GM13977 (cell line): ENCODE measurements at places on chromosomes 5 and 9.

GRCh38 chr9:76567086-76567485, 108.1 kb downstream of the GCNT1 start:
- no peak for DNase-seq

GRCh38 chr9:85024374-85024773, 354.8 kb downstream of the NTRK2 start:
- DNase-seq: no peak

GRCh38 chr5:66467564-66467963, 128.6 kb upstream of the MAST4 start:
- no peak for DNase-seq

GRCh38 chr5:172901012-172901780, 58.0 kb upstream of the RPL26L1 start:
- no peak for DNase-seq

DNA sequence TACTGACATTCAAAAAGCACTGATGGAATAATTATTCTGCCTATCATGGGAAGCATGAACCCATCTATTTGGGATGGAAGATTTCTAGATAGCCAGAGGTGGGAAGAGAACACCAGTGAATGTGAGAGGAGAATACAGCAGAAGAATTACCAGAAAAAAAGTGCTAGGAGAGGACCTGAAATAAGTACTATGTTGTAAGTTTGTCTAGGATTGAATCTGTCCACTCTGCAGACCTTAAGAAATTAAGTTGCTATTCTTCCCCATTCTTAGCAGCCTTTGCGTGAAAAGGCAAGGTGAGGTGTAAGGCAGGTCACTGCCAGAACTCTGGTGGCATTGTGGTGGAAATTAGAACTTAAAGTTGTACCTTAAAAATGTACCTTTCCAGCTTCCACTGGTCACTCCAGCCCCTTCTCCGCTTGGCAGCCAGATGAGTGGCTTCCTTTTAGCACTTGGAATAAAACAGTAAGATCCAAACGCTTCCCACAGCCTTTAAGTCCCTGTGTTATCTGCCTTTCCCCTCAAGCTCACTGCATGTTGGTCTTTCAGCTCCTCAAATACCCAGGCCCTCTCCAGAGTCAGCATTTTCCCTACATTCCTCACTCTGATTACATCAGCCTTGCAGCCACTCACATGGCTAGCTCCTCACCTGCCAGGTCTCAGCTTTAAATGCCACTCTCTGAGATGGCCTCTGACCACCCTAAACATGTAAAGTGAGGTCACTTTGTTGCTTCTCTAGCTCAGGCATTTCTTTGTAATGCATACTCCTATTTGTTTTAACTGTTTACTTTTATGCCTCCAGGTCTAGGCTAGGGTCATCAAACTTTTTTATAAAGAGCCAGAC, 253.0 kb downstream of the EPB41L4A start:
- DNase-seq: no peak

DNA sequence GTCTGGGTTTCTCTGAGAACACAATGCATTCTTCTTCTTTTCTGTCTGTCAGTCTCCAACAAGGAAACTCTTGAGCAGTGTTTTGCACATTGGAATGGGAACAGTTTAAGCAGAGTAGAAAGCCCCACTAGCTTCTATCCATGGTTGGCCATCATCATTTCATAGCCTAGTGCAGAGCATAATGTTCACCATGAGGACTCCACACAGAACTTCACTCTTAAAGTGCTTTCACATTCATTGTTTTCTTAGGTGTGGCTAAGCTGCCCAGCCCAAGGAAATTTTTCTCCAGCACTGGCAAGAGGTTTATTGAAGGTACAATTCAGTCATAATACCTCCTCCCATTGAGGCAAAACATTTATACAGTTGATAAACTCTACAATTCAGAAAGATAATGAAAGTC, 503.0 kb upstream of the CD180 start:
- no peak for DNase-seq

- no peak for DNase-seq
Observed at GRCh38 chr5:32264957-32265572, 47.7 kb downstream of the MTMR12 start.

- DNase-seq: no peak
Observed at GRCh38 chr5:138763037-138763778, 10.0 kb downstream of the CTNNA1 start.

- no peak for DNase-seq
Observed at GRCh38 chr5:174402222-174402812, 322.1 kb upstream of the MSX2 start.

- no peak for DNase-seq
Observed at GRCh38 chr9:38235244-38235643, 157.3 kb upstream of the ALDH1B1 start.

DNA sequence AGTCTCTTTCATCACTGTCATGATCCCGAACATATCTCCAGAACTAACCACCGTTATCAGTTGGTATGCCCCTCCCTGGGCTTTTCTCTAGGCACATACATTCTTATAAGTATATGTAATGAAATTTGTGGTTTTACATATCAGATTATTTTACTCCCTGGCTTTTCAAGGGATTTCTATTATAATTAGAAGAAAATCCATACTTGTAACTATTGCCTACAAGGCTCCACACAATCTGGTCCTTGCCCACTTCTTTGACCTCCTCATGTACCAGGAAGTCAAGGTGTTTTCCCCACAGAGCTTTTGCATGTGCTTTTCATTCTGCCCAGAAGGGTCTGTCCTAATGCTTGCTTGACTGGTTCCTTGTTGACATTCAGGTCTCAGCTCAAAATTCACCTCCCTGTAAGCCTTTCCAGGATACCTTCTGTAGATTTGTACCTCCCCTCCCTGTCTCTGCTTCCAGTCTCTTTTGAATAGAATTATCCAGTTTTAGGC, 33.6 kb upstream of the HSD17B4 start:
- DNase-seq: no peak

- no peak for DNase-seq
Observed at GRCh38 chr9:38108326-38108725, 39.3 kb upstream of the SHB start.

DNA sequence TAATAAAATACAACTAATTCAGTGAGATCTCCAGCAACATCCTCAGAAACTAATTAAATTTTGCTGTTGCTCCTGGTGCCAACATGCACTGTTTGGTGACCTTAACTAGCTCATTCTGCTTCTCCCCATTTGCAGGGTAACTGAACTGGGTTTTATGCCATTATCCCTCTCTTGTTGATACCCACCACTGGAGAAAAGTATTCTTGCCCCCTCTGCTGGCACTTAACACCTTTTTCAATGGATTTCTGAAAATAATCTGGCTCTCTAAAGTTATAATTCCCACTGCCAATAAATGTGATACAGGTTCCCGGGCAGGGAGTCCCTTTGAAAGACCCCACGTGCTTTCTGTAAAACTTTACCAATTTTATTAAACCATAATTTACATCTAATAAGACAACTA, 394.3 kb downstream of the OSTF1 start:
- DNase-seq: no peak

GRCh38 chr5:9852671-9853070, 222.5 kb upstream of the TAS2R1 start:
- no peak for DNase-seq

DNA sequence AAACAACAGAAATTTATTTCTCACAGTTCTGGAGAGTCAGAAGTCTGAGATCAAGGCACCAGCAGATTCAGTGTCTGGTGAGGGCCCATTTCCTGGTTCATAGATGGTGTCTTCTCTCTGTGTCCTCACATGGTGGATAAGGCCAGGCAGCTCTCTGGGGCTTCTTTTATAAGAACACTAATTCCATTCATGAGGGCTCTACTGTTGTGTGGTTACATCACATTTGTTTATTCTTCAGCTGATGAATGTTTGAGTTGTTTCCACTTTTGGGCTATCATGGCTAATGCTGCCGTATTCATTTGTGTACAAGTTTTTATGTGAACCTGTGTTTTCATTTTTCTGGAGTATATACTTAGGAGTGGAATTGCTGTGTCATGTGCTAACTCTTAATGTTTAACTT, 35.2 kb downstream of the DDX4 start:
- no peak for DNase-seq

GRCh38 chr9:76395381-76395780, 1.2 kb upstream of the RFK start:
- DNase-seq: no peak

DNA sequence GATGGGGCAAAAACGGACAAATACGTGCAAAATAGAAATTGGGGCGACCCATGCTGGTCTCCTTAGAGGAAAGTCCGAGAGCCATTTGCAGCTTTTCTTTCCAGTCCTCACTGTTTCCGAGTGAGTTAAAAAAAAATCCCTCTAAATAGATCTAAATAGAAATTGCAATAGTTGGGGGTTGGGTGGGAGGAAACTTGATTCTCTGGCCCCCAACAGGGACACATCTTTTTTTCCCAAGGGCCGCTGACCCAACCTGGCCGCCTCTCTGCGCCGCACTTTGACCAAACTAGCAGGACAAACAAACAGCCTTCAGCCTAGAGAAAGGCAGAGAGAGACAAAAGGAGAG, 2.8 kb upstream of the NKX2-5 start:
- no peak for DNase-seq

DNA sequence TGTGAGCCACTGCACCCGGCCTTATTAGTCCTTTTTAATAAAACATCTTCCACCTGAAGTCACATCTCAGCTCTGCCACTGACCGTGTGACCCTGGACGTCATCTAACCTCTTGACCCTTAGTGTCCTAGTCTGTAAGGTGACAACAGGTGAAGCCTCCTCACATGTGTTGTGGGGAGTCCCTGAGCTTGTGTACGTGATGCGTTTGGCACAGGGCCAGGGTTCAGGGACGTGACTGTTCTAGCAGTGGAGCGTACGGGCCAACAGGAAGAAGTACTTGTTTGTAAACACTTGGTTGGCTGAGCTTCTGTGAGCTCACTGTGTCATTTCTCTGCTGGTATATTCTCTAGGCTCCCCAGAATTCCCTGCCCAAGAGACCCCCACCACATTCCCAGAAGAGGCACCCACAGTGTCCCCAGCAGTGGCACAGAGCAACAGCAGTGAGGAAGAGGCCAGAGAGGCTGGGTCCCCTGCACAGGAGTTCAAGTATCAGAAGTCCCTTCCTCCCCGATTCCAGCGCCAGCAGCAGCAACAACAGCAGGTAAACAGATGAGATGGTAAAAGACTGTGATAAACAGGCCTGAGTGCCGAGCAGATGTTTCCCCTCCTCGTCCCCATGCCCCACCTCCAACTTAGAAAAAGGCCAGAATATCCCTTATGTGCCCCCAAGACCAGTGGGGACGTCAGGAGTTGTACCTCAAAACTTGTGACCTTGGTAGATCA, 35.3 kb upstream of the POMT1 start:
- DNase-seq: no peak

DNA sequence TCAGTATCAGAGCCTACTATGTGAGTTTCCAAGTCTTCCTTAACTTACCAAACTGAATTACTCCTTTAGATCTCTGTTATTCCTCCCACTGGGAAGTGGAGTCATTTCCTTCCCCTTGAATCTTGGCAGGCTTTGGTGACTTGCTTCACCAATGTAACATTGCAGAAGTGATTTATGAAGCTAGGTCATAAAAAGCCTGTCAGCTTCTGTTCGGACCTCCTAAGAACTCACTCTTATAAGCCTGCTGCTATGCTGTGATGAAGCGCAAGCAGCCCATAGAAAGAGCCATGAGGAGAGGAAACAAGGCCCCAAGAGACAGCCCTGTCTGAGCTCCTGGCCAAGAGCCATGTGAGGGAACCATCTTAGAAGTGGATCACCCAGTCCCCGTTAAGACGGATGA, 14.2 kb upstream of the FOXB2 start:
- no peak for DNase-seq

- no peak for DNase-seq
Observed at GRCh38 chr9:114119242-114120191, 20.4 kb upstream of the KIF12 start.

GRCh38 chr5:1895739-1896420, 13.2 kb upstream of the IRX4 start:
- DNase-seq: no peak

DNA sequence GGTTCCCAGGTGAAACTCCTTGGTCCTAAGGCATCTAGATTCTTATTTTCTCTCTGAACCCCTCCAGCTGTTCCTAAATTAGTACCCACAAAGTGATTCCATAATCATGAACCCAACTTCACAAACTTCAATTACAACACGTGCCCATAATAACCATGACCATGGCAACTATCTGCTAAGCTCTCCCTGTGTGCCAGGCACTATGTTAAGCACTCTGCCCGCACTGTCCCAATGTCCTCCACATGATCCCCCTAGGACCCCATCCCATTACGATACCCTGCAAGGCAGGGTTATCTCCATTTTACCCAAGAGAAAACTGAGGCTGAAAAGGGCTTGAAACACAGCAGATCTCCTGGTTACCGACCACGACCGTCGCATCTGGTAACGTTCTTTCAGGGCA, 25.3 kb upstream of the ZNF622 start:
- no peak for DNase-seq

DNA sequence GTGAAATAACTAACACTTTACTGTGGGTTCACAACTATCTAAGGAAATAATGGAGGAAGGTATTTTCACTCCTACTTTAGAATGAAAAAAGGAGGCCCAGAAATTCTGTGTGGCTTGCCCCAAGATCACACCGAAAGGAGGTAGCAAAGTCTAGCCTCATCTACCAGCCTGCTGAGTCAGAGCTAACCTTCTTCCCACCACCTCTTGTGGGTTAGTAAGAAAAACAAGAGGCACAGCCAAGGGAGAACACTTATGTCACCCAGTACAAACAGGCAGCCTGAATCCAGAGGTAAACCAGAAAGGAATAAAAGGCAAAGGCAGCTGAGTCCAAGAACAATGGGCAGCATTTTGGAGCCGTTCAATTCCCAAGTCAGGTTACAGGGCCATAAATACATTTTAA, 91.9 kb upstream of the RASEF start:
- DNase-seq: no peak

DNA sequence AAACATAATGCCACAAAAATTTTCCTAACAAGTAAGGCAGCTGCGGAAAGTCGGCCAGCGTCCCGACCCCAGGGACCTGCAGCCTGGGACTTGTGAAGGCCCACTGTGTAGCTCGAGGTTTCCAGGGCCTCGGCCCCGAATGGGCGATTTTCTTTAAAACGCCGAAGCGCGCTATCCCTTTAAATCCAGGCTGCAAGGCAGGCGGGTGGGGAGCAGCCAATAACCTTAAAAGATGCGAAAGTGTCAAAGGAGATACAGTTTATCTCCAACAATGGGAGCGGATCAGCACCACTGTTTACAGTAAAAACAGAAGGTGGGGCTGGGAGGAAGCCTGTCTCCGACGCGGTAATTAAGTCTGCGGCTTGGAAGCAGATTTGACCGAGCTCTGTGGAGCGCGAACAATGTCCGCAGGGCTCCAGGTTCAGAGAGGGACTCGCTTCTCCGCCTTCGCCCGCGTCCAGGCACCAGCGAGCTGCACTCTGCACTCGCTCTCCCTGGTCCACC, 1.7 kb upstream of the ZSWIM6 start:
- DNase-seq: no peak
